ENCODE measurements at places on chromosomes 2 and 18.

DNA sequence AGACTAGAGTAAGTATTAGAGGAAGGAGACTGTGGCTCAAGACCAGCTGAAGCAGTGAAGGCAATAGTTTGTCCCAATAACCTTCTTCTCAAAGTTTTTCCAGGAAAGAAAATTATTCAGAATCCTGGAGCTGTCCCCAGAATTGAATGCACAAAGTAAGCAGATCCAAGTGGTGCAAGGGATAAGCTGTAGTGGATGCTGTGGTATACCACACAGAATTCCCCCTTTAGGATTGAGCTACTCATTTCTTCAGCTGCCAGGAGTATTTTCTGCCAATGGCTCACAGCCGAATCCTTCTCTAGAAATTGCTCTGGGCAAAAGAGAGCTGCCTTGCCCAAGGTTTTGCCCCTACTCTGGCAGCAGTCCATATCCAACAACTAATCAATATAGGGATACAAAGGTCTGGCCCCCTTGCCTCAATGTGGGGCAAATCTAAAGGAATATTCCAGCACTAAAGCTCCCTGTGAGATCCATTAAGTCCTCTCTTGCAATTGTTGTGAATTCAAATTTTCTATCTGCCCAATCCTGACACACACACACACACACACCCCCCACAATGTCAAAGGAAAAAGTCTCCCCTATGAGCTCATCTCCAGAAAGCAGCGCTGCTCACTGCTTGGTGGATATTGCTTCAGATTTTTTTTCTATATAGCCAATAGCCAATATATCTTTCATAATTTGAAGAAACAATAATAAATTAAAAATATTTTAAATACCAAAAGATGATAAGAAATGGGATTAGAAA is 18.4 kb upstream of the TCF7L1 start:
- no peak for DNase-seq

DNA sequence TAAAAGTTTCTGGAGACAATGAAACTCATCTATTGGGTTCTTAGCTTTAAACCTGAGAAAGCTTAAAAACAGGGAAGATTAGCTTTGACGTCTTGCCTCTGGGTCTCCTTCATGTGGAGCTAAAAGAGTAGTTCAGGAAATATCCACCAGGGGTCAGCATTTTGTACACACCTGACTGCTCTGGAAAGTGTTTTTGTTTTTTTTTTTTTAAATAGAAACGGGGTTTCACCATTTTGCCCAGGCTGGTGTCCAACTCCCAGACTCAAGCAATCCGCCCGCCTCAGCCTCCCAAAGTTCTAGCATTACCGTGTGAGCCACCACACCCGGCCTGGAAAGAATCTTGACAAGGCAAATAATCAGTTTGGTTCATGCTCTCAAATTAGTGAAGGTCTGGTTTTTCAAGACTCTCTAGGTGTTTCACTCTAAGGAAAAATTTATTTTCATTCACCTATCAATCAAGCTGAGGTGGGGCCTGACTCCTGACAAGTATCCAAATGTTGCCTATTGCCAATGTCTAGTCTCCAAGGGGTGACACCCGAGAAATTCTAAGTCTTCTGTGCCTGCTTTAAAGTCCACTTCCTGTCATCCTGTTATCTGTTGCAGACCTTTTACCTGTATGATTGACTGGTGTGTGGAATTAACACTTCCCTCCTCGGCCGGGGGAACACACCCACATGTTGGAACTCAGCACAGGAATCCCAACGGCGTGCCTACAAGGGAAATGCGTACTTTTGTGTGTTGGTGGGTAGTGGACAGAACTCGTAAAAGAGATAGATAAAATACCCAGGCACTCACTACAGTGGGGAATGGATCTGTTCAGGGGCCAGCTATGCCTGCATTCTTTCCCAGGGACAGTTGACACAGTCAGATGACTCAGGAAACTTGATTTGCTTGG is 11.3 kb downstream of the IL1RN start:
- DNase-seq = peak; percentile 88

- peak; percentile 14 for DNase-seq
Observed at GRCh38 chr2:128314348-128315121, 4.1 kb downstream of the HS6ST1 start.

GRCh38 chr18:36322408-36322728 is 24.9 kb downstream of the FHOD3 start:
- no peak for DNase-seq

DNA sequence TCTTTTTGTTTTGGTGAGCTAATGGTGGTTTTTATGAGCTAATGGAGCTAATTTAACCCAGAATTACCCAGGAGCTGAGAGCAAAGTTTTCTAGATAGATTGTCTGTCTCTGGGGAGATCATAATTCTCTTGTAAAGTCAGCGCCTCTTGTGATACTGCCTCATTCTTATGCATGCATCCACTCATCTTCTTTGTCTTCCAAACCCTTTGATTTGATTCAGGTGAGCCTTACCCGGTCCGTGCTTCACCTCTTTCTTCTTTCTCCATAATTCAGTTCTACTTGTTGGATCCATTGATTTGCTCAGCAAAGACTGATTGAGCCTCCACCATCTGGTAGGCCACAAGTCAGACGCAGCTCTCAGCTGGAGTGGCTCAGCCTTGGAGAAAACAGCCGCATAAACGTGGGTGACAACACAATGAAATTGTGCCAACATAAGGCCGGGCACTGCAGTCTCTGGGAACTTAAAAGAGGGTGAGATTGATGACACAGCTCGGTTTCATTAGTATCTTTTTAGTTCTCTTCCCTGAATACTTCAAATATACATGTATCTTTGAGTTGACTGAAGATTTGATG is 158.5 kb upstream of the SH3BP4 start:
- no peak for DNase-seq

DNA sequence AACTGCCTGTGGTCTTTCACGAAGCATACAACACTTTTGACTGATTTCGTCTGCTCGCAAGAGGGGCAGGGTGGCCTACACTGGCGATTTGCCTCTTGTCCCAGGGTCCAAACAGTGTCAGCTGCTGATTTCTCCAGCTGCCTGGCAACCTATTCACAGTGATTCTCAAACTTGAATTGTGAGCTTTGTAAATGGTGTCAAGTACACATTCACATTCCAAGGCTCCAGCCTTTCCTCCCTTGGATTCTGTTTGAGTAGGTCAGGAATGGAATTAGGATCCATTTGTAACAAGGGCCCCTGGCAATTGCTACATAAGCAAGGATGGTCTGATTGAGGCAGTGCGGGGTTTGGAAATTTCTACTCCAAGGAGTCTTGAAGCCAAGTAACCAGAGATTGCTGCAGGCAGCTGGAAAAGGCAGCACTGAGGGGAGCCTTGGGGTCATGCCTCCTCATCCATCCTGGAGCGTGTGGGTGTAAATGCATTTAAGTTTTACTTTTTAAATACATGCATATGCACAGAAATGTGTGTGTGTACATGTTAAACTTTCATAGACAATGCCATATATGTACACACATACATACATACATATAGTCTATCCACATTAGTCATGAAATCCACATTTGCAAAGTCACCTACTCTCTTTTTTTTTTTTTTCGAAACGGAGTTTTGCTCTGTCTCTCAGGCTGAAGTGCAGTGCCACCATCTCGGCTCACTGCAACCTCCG is 86.8 kb upstream of the UXS1 start:
- no peak for DNase-seq

- DNase-seq = no peak
Observed at GRCh38 chr2:120719491-120719890, 16.2 kb upstream of the GLI2 start.

GRCh38 chr18:62347089-62347506 is 22.0 kb downstream of the TNFRSF11A start:
- no peak for DNase-seq

DNA sequence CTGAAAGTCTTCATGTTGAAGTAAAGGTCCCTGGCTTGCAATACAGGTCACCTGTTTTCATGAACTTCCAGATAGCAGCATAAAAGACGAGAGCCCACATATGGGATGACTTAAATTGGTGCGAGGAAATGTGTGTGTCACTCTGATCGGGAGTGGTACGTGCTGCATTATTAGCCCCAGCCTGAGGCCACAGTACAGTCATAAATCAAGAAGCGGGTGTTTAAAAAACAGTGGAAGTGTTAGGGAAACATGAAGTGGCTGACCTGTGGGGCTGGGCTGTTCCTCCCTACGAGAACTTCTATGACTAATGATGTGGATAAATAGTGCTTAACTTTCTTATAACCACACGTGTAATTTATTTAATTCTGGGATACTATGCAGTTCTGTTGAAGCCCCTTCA is 24.4 kb downstream of the RDH14 start:
- DNase-seq = no peak

GRCh38 chr18:62531078-62531477 is 8.3 kb downstream of the ZCCHC2 start:
- DNase-seq = peak; percentile 20

GRCh38 chr2:238444242-238444641 is 17.5 kb downstream of the ASB1 start:
- DNase-seq = no peak

DNA sequence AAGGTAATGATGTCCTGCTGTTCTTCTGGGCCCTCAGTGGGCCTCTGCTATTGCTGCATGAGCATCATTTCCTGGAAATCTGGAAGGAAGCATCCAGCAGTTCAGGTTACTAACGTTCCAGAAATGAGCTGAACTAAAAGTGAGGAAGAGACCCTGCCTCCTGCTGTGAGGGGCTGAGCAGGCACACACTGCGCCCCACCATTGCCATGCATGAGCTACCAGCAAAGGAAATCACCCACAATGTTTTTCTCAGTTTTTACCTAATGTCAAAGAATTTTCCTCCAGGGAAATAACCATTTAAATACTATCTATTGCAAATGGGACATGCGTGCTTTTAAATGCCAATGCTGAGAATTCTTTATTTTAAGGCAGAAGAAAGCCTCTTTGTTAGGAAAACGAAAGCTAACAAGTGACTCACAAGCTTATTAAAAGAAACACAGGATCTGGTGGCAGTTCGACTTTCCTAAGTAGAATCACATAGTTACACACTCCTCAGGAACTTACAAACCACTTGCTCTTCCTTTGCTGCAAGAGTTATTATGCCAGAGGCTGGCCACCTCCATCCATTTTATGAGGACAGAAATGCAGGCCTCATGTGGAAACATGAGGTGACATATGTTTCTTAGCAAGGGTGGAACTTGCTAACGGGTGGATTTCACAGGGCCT is 152.6 kb upstream of the TTC39C start:
- no peak for DNase-seq

- peak; percentile 59 for DNase-seq
Observed at GRCh38 chr2:36780231-36780839, 83.8 kb downstream of the VIT start.

DNA sequence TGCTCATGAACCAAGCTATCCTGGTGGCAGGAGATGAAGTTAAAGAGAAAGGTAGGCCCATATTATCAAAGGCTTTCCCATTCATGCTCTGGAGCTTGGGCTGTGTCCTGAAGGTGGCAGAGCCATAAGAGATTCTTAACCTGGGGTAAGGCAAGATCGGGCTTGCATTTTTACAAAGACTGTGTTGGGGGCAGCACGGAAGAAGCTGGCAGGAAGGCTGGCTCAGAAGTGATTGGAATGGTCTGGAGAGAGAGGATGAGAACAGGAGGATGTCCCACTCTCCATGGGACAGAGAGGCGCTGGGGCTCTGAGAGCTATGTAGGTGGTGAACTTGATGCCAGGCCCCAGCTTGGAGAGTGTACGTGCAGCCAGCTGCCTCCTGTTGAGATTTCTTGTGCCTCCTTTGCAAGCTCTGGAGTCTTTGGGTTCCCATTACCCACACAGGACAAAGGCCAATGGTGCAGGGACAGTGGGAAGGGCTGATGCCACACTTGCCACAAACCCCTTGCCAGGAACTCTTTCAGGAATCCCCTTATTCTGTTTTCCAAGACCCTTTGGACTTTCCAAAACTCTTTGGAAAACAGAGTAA is 40.6 kb upstream of the FZD5 start:
- no peak for DNase-seq

DNA sequence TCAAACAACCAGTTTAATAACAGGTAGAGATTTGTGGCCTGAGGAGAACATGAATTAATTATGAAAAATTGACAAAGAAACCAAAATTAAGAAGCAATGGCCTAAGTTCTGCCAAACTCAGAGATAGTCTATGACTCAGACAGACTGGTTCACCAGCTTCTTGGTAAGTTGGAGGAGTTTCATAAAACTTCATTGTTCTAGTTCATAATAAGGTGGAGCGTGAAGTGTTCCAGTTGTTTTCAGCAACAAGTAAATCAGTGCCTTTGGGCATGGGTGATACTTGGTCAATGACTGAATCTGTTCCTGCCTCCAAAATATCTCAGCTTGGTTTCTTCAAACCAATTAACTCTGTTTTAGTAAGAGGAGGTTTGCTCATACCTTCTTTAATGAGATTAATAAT is 40.0 kb downstream of the SLC40A1 start:
- DNase-seq = no peak

DNA sequence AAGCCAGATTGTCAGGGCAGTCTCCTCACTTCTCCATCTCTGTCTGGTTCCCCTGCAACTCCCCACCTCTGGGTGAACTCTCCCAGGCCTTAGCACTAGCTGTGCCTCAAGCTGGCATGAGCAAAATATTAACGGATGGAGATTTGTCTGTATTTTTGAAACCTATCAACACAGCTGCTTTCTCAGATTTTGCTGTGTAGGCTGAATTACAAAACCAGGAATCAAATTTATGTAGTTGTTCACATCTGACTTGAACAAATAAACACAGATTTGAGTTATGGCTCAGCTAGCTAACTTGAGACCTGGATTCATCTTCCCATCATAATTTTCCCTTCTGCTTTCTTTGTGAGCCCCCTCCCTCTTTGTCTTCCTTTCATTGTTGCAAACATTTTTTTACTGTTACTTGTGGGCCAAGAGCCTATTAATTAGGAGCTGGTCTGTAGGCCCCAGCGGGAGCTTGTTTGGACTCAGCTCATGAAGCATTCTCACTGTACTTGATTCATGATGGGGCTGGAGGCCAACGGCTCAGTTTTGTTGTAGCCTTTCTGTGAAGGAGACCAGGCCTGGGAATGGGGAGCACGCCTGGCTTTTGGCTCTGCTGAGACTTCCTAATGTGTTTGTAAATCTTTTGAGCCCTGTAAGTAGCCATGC is 164.1 kb upstream of the GATA6 start:
- DNase-seq = no peak

DNA sequence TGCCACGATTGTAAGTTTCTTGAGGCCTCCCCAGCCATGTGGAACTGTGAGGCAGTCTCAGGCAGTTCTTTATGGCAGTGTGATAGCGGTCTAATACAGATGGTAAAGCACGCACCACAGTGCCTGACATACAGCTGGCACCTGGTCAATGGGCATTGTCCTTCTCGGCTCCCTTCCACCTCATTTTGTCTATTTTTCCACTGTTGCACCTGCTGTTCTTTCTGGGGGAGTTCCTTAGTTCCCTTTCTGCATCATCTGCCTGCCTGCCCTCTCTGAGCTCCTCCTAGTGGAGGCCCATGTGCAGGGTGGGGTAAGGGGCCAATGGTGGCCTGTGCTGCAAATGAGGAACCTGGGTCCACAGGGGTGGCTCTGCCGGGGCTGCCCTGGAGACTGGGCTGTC is 157.6 kb downstream of the LPIN1 start:
- peak; percentile 76 for DNase-seq

DNA sequence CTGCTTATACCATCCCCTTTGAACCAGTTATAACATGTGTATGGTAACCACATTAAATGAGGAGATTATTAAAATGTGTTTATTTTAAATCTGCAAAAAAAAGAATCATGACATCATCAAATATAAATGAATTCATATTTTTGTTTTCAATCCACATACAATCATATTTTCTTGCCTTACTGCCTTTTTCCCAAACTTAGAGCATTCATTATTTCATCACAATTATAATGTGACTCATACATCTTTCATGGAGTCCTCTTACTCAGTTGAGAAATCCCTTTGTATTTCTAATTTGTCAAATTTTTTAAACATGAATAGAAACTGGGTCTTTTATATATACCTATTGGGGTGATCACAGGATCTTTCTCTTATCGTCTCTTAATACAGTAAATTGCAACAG is 909.6 kb downstream of the DSC3 start:
- DNase-seq = no peak

Data from B cell (primary cell).